ENCODE measurements at places on chromosomes 3 and 15.
A peak's percentile ranks its signal among the peaks of the same experiment; 100 is the strongest.

- peak; percentile 44 for DNase-seq
Observed at GRCh38 chr3:27134171-27134796, 234.9 kb downstream of the NEK10 start.

- DNase-seq, result no peak
Observed at GRCh38 chr3:134536781-134537180, 50.9 kb downstream of the CEP63 start.

GRCh38 chr3:13801361-13802204, 78.3 kb downstream of the WNT7A start:
- no peak for DNase-seq

GRCh38 chr3:112637700-112638099, 3.2 kb downstream of the CCDC80 start:
- no peak for DNase-seq

DNA sequence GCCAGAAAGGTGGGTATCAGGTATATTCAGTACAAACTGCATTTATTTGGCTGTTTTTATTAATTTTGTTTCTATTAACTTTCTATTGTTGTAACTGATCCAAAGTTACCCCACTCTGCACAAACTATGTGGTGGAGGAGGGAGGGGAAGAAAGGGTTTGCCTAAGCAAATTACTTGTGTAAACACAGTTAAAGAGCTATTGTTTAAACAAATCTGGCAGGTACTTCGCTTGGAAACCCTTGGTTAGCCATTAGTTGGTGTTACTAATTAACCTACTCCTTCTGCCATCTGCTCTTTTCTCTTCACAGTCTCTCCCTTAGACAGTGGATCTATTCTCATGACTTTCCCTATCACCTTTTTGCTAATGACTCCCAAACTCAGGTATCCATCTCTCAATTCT, 328.4 kb upstream of the NECTIN3 start:
- DNase-seq, result no peak

Measured in DMS79 treated with DMSO at 0.1 percent for 48 hours (cell line).